ENCODE measurements at places on chromosomes 6 and 20.

DNA sequence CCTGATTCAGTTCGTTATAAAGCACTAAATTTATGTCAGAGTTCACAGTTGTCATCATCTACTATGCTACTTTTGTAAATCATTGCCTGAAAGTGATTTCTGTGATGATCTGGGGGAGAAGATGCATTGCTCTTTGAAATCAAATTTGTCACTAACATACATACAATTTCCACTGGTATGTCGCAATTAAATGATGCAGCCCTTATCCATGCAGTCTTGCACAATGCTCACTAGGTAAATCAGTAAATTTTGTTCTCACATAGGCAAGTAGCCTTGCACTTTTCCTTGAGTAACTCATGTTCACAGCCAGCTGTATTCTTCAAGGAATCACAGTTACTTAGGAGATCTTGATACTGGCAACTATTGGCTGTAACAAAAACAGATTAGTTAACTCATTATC lies 20.8 kb downstream of the CRISP2 start:
- no peak for DNase-seq

DNA sequence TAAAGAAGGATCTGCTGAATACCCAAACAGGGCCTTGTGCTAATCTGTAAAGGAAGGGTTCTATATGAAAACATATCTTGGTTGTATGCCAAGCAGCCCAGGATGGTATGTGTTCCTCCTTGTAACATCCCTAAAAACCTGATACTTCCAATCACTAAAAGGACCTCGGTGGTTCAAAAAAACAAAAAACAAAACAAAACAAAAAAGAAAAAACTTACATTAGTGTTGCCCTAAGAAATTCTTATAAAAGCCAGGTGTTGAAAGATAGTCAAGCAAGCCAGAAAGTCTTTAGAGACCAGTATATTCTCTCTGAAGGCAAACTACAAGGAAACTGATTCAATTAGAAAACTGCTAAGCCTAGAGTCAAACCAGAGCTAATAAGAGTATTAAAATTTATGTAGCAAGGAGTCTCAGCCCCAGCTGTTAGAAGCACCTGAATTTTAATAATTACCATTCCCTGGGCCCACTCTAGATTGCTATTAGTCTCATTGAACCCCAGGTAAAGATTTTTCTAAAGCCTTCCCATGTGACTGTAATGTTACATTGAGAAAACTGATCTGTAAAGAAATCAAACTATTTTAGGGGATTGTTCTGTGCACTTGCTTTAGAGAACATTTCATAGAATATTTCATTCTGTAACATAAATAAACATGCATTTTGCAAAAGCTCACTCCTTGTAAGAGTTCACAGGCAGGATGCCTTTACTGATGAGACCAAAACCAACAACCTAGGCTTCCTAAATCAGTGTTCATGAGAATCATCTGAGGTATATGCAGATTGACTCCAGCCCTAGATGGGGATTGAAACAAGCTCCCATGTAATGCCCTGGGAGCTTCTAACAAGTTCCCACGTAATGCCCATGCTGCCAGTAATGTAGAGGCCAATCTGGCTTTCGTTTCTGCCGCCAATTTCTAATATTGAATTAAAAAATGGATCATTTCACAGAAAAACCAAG lies 95.2 kb upstream of the BTN3A2 start:
- no peak for DNase-seq

- no peak for DNase-seq
Observed at GRCh38 chr6:154537511-154538325, 27.2 kb upstream of the CNKSR3 start.

DNA sequence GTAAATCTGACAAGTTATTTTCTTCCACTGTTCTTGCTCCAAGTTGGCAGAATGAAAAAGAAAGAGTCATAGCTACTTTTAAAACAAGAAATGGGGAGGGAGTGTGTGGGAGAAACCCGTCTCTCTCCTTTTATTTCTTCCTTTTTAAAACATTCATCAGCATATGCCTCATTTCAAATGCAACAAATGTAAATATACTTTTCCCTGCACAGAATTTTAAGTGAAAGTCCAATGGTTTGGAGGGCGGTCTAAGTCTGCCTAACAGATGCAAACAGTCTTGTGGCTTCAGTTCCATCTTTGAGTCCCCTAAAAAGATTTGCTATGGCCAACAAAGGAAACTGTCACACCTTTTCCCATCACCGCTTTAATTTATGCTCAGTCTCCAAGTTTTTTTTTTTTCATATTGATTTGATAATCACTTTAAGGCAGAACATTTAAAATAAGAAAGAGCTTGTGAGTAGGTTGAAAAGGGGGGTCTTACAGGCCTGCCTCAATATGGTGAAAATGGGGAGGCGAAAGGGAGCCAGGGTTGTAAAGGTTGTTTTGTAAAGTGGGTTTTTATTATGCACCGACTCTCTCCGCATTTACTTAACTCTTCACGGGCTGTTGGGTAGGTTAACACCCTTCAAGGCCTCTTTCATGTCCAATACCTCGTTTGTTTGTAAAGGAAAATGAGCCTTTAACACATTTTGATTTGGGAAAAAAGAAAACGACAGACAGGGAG lies 4.6 kb downstream of the TFAP2D start:
- DNase-seq: no peak

DNA sequence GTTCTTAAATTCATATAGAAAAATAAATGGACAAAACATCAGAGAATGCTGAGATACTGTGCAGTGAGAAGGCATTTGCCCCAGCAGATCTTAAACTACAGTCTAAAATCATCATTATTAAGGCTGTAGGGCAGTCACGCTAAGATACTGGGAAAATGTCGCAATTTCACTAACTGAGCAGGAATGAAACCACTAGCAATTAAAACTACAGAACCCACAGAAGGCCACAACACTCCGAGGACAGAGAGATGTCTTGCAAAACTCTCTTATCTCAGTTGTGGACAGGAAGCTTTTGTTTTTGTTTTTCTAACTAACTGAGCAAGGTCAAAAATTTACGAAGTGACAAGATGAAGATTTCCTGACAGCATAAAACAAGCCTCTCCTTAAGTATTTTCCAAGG lies 18.2 kb downstream of the GNAS-AS1 start:
- no peak for DNase-seq

DNA sequence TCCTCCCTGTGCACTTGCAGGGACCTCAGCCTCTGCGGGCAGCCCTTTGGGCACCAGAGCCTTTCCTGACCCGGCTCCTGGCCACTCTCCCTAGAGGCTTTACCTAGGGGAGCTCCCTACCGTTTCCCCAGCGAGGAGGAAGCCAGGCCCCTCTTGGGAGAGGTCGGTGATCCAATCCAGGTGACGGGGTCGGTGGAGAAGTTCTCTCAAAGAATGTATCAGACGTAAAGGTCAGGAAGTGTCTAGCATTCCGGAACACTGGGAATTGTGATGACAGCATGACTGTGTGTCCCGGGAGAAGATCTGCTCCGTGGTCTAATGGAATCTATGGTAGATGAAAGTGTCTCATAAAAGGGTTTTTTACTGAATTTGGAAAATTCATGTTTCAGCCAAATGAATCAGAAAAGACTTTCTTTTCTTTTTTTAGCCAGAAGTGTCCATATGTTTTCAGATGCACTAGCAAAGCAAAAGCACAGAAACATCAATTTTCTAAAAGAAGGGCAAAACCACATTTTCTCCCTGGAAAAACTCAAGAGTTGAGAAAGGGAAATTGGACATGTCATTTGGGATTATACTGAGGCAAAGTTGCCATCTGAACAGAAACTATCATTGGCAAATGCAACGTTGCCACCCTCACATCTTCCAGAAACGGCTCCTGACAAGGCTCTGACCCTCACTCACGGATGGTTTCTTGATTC lies 289.4 kb downstream of the THBS2 start:
- no peak for DNase-seq

- DNase-seq: no peak
Observed at GRCh38 chr6:69293471-69293870, 503.3 kb downstream of the LMBRD1 start.

GRCh38 chr20:22232473-22232872 lies 351.9 kb downstream of the FOXA2 start:
- no peak for DNase-seq

DNA sequence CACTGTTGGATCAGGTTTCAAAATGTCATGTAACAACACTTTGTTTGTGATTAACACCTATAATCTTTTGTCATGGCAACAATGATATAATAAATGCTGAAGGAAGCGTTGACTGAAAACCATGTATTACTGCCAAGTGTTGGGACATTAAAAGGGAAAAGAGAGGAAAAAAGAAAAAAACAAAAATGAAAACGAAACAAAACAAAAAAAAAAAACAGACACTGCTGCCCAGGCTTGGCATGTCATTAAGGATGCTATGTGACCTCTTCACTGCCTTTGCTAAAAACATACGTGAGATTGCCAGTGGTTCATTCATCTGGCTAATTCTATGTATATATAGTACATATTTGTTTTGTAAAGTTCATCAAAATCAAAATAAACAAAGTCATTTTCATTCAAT lies 516.7 kb upstream of the RNF217 start:
- no peak for DNase-seq

GRCh38 chr20:21048841-21049273 lies 57.3 kb downstream of the LINC00237 start:
- DNase-seq: peak; percentile 33

DNA sequence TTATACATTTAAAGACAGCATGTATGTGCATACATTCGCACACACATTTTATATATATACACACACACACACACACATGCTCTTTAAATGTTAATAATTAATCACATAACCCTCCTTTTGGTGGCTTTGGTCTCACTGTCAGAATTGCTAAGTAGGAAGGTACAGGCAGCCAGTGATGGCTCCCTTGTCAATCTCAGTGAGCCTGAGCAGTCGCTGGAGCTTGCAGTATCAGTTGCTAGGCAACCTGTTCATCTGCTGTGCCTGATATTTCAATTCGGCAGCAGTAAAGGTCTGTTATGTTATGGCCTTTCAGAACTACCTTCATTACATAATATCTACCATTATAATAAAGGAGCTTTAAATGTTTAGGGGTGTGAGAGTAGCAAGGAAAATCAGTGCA lies 374.3 kb downstream of the LMBRD1 start:
- no peak for DNase-seq

DNA sequence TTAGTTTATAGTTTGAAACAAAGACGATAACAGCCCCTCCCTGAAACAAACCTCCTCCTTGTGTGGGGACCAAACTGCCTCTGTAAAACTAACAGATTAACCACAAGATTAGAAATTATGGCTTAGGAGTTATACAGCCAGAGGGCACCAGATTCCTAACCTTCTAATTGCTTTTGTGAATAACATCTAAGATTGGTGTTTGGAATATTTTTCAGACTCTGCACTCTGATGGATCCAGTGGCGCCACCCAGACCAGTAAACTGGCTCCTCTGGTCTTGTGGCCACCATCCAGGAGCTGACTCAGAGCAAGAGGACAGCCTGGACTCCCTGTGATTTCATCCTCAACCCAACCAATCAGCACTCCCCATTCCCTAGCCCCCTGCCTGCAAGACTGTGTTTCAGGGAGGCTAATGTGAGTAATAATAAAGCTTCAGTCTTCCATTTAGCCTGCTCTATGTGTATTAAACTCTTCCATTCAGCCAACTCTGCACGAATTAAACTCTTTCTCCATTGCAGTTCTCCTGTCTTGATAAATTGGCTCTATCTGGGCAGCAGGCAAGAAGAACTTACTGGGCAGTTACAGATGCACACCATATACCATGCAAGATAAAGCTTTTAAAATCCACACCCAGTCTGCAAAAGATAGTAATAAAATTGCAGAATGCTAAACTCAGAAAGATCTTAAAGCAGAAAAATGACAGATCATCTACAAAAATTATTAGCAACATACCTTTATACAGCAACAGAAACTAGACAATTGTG lies 58.5 kb upstream of the SLC22A16 start:
- DNase-seq: no peak

DNA sequence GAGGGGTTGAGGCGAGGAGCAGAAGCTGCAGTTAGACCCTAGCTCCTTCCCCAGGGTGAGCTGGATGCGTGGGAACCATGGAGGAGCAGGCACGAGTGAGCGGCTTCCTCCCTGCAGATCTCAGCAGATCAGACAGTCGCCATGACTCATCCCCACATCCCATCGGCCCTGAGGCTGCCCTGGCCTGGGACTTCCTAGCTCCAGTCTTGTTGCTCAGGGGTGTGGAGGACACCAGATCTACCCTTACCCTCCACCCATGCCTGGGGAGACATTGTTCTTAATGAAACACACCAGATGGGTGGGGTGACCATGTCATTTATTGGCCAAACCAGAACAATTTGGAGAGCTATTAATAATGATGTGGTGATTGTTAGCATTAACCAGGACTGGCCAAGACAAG lies 36.3 kb upstream of the TGM2 start:
- no peak for DNase-seq

- no peak for DNase-seq
Observed at GRCh38 chr6:30071081-30071818, 4.3 kb downstream of the PPP1R11 start.
